ENCODE measurements at places on chromosomes 16 and 17. TPM values are rescaled to one million over a fixed set of nuclear protein-coding genes. Genes with fewer than 3 reads are reported as not detected.

The MT1A gene
- 34.1 TPM for total RNA-seq

The TTLL6 gene
- 0.60 TPM for total RNA-seq

The GP1BA gene
- not detected for total RNA-seq

The P2RX5 gene
- total RNA-seq, result 23.5 TPM

The TBC1D3H gene
- not detected for total RNA-seq

The KRTAP4-4 gene
- total RNA-seq, result not detected

The HS3ST4 gene
- total RNA-seq, result not detected

The EVI2B gene
- total RNA-seq, result not detected

The TEX19 gene
- total RNA-seq, result 0.39 TPM

The SLC4A1 gene
- not detected for total RNA-seq

All from A549 treated with Mapracorat at 1 μM for 4 hours (cell line).